ENCODE measurements at places on chromosomes 5 and 9.
A peak's percentile ranks its signal among the peaks of the same experiment; 100 is the strongest.

DNA sequence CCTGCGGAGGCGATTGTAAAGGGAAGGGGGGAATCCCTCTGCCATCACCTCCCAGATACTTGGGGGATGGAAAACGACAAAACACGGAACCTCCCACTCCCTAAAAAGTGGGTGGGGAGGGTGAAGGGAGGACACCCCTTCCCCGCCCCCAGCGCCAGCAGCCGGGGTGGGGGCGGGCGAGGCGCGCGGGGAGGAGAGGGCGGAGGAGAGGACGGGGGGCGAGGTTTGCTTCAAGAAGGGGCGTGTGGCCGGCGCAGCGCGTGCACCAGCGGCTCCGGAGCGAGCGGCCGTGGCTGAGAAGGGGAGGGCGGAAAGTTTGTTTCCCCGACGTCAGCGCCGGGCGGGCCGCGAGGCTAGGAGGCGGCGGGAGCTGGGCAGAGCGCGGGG lies at the start of gene PRRX2:
Gene PRRX2, plus strand, starts transcription at position 259 of the 387 bp plus-strand sequence. CDS start 221 bp downstream, outside the sequence.
- DNase-seq: peak; percentile 17

GRCh38 chr5:40679148-40679912 lies 385 bp upstream of the PTGER4 start:
- DNase-seq: peak; percentile 85

DNA sequence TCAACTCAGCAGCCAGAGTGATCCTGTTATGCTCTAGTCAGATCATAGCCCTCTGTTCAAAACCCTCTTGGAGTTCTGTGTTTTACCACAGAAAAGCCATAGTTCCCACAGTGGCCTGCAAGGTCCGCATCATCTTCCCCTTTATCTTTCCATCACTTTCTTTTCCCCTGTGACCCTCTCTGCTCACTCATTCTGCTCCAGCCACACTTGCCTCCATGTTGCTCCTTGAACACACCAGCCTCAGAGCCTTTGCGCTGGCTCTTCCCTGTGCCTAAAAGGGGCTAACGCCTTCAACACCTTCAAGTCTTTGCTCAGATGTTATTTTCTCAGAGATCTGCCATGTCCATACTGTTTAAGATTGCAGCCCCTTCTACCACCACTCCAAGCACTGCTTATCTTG lies 26.3 kb downstream of the CSF2 start:
- no peak for DNase-seq

GRCh38 chr5:307306-307705 lies 14.2 kb upstream of the AHRR start:
- DNase-seq: no peak

DNA sequence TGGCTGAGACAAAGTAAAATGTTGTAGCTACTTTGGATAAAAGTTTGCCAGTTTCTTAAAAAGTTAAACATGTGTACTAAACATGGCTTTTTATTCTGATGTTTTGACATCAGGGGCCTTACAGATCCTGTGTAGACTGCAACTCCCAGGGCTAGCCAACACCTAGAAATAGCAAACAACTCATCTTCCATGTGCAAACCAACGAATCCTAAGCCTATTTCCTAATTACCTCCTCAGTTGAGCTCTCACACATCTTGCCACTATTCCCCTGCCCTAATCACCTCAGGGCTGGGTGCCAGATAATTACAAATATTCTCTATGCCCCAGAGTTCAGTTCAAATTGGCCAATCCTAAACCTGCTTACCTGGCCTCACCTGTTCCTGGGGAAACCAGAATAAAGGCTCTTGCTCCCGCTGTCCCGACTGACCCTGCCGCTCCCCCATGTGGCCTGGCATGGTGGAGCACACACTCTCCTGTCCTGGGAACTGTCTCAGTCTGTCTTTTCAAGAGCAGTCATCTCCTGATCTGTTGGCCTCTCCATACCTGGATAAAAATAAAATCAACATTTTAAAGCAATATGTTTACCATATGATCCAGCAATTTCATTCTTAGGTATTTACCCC lies 37.1 kb upstream of the FAM169A start:
- no peak for DNase-seq

- DNase-seq: no peak
These were observed 13.7 kb downstream of the DOCK2 start for GRCh38 chr5:169650701-169651331.

DNA sequence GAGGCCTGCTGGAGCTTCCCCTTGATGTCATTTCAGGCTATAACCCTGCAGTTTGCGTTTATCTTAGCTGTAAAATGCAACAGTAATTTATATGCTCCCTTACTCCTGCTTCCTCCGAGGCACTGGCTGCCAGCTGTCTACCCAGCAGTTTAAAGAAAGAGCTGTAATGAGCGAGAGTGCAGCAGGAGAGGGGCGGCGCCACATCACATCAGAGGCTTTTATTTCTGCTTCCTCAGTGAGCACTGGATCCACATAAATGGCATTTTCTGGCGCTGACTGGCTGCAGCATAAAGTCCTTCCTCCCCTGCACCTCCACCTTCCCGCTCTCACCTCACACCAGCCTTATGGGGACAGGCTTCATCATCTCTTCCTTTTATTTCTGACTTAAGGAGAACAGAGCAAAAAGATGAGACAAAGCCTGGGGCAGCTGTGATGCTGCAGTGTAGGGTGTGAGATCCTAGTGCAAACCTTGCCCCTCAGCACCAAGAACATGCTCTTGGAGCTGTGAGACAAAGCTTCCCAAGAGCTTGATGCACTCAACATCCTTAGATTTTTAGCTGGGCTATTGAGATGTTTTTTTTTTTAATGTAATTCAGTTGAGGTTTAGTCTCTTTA lies 829.6 kb upstream of the ZNF608 start:
- no peak for DNase-seq

DNA sequence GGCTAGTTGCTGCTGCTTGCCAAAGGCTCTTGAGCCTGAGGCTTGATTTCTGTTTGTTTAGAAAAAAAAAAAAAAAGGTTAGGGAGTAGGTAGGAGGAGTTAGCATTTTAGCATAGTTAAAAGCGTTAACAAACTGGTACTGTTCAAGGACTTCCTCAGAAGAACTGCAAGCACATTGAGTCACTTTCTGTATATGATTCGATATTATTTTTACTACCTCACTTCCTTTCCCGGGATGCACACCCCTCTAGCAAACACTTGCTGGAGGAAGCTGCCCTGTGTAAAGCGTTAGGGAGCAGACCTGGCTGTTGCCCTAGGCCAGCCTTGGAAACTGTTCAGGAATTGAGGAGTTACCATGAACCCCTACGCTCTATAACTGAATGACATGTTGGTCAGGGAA lies 15.7 kb upstream of the CEP120 start:
- no peak for DNase-seq

DNA sequence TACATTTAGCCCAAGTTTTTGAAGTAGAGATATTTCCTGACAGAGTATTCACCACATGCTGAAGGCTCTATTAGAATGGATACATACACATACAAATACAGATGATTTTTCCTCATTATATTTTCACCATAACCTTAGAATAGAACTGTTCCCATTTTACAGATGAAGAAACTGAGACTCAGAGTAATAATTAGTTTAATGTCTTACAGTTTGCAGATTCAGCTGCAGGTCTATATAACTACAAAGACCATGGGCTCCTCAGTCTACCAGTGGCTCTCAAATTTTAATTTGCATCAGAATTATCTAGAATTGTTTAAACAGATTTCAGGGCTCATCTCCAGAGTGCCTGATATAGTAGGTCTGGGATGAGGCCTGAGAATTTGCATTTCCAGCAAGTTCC lies 64.4 kb downstream of the GRAMD2B start:
- DNase-seq: no peak

GRCh38 chr9:99377790-99378775 lies 156.0 kb downstream of the SEC61B start:
- DNase-seq: no peak

- DNase-seq: no peak
These were observed at the start of gene TLX3 for GRCh38 chr5:171308453-171309275. Gene TLX3 (plus strand): TSS chr5:171309248. CDS start chr5:171309366, 118 bp downstream.

DNA sequence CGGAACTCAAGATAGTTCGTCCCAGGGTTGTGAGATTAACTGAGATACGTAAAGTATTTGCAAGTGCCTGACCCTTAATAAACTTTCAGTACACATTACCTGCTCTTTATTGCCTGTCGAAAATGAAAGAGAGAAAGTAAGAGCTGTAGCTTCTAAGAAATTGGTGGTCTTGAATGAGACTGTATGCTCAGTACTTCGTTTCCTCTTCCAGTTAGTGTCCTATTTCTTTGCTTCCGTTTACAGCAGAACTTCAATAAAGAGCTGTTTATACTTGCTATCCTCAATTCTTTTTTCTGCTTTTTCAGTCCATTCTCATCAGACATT lies 534 bp downstream of the SRFBP1 start:
- DNase-seq: no peak

DNA sequence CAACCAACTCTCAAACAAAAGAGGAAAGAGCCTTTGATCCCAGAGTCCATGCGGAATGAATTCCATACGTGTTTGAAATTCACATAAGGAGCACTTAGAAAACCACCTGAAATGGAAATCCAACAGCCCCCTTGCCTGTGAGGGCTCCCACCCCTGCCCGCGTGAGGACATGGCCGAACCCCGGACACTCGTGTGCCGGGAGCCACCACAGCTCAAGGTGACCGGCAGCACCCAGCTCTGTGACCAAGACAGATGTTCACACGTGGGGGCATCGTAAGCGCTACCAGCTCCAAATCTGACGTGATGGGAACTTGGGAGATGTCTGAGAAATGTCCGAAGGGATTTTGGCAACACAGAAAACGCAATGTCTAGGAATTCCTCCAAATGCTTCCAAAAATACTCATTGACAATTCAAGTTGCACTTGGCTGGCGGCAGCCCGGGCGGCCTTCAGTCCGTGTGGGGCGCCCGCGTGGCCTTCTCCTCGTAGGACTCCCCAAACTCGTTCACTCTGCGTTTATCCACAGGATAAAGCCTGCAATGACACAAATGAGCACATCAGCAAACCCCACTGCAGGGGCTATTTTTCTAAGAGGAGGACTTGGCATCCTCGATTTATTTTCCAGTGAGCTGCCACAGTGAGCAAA lies 23.2 kb upstream of the TERT start:
- DNase-seq: no peak

DNA sequence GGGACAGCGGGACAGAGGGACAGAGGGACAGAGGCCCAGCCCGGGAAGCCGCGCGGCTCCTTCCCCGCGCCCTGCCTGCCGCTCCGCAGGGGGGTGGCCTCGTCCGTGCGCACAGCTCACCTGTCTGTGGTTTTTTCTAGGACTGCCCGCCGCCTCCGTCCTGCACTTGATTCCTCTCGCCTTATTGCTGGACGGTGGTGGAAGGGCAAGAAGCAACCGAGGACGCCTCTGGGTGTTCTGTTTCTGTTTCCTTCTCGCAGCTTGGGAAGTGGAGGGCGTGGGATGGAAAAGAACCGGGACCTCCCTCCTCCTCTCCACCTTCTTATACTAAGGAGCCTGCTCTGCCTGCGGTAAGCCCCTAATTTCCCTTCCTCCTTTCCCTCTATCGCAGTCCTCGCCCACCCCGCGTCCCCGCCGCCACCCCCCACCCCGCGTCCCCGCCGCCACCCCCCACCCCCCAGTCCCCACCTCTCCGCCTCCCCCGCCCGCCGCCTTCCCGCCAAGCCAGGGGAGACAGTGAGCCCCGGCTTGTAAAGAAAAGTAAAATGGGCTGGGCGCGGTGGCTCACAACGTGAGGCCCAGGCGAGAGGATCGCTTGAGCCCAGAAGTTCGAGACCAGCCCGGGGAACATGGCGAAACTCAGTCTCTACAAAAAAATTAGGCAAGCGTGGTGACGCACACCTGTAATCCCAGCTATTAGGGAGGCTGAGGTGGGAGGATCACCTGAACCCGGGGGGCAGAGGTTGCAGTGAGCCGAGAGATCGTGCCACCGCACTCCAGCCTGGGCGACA lies 9.6 kb upstream of the FLT4 start:
- no peak for DNase-seq

- no peak for DNase-seq
These were observed 112.2 kb upstream of the LHFPL2 start for GRCh38 chr5:78760770-78761169.

- DNase-seq: no peak
These were observed 80.0 kb downstream of the OXCT1 start for GRCh38 chr5:41790038-41790776.

GRCh38 chr5:1368236-1368635 lies 23.3 kb upstream of the CLPTM1L start:
- no peak for DNase-seq

DNA sequence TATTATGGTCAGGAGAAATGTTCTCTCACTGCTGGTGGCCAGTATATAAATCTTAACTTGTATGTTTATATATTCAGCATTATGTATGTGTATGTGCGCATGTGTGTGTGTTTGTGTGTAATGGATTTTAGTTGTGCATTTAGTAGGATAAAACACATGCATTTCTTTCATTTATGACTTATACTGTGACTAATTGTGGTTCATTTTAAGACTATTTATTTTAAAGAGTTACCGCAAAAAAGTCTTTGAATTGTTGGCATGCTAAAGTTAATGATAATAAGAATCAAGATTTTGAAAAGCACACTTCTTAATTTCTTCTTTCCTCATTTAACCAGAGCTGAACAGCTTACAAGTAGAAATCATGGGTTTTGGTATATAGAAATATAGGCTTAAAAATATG lies 60.9 kb downstream of the RAI14 start:
- DNase-seq: no peak

GRCh38 chr5:56839062-56839461 lies 23.7 kb downstream of the MAP3K1 start:
- DNase-seq: no peak

GRCh38 chr9:97459326-97459725 lies 42.1 kb upstream of the TMOD1 start:
- no peak for DNase-seq

GRCh38 chr5:39520232-39520572 lies 95.4 kb upstream of the DAB2 start:
- DNase-seq: no peak

DNA sequence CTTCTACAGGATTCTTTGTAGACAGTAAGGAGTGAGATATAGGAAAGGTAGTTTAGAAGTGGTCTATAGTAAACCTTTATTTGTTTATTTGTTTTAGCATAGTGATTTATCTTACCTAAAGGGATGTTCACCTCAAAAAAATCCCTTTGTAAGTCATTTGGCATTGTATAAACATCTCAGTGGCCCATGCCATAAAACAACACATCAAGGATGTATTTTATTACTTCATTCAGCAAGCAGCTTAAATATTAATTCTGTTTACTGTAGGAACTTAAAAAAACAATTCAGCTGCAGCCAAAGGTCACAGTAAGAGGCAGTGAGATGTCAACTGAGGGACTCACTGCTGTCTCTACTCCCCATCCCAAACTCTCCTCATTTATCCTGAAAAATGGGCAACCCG lies 452.7 kb downstream of the HINT1 start:
- DNase-seq: no peak

Data from stimulated activated CD4-positive, alpha-beta T cell treated with anti-CD3 and anti-CD28 coated beads, Interleukin-15, amount 100 ng/mL, for 1 hour (primary cell).